ENCODE measurements at places on chromosomes 6 and 20.

- no peak for DNase-seq
These were observed at the start of gene SIM1 for GRCh38 chr6:100464903-100465700. TSS of gene SIM1 (minus strand) at chr6:100464921. CDS start at chr6:100463468, 1,453 bp downstream.

GRCh38 chr6:69349771-69350170 lies 447.0 kb downstream of the LMBRD1 start:
- DNase-seq, result no peak

DNA sequence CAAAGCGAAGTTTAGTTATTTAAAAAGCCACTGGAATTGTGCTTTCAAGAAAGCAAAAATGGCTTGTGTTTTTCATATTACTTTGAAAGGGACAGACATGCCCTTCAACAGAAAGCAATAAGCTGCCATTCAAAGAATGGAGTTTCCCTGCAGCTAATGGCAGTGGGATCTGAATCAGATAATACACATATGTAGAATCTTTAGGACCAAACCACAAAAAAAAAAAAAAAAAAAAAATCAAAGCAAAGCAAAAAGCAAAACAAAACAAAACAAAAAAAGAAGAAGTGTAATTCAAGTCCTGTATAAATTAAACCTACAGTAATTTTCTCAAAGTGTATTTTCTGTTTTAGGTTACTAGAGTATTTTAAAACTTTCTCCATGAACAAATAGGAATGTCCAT lies 63.6 kb upstream of the ZNF217 start:
- DNase-seq, result no peak

DNA sequence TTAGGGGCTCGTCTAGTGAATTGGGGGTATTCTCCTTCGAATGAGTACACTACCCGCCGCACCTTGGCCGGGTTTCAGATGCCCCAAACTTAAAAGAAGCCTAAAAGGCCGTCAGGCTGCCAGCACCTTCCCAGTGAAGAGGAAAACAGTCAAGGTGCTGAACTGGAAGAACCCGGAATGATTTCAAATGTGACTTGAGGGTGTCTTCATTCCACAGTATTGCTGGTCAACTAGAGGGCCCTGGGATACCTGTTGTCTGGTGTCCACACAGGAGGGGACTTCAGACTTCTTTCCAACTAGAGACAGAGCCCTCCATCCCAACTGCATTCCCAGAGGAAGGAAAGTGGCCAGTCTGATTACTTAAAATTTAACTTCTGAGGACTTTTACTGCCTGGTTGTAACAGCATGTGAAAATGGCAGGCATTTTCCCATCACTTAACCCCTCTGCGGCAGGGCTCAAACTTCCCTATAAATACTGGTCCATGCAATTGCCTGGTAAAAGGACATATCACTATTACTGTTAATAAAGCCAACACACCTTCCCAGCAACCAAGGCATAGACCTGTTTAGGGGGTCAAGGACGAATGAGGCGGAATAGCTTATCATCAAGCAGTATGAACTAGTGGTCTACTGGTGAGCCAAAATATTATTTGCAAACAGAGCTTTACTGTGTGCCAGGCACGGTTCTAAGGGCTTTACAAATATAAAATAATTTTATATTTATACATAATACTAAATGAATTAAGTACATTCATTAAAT lies 651 bp upstream of the SAMHD1 start:
- DNase-seq, result no peak

- no peak for DNase-seq
These were observed 1.3 kb downstream of the CBLN4 start for GRCh38 chr20:56004007-56004406.

DNA sequence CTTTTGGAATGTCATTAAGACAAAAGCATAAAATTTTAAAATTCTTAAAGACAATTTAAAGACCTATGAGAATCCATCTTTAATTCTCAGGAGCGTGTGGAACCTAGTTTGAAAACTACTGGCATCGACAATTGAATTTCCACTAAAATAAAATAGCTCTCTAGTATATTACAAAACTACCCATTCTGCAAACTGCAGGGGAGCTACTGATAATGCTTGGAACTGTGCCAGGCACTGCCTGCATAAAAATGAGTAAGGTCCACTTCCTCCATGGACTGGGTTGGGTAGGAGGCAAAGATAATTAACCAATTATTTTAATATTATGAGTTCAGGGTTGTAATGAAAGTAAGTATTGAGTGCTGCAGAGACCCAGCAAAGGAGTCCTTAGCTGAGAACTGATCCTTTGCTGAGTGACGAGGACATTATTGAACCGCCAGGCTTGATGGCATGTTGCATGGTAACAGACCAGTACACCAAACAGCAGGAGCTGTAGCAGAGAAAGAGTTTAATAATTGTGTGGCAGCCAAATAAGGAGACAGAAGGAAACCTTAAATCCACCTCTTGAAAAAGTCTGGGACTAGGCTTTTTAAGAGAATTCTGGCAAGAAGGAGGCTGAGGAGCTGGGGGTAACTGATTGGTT lies 261.3 kb downstream of the ESR1 start:
- DNase-seq, result no peak

DNA sequence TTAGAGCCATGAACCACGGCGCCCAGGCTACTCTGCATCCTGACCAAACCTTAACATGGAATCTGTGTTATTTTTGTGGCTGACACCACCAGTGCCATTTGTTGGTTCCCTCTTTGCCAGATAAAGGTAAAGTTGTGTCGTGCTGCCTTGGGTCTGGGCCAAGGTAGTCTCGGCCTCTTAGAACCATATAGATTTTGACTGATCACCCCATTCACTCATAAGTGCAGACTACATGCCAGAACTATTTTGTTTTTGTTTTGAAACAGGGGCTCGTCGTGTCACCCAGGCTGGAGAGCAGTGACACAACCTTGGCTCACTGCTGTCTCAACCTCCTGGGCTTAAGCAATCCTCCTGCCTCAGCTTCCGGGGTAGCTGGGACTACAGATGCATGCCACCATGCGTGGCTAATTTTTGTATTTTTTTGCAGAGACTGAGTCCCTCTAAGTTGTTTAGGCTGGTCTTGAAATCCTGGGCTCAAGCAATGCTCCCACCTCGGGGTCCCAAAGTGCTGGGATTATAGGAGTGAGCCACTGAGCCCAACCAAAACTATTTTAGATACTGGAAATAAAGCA lies 19.2 kb upstream of the RIPOR3 start:
- DNase-seq, result no peak

- no peak for DNase-seq
These were observed 162.9 kb upstream of the SLC24A3 start for GRCh38 chr20:19049514-19049913.

DNA sequence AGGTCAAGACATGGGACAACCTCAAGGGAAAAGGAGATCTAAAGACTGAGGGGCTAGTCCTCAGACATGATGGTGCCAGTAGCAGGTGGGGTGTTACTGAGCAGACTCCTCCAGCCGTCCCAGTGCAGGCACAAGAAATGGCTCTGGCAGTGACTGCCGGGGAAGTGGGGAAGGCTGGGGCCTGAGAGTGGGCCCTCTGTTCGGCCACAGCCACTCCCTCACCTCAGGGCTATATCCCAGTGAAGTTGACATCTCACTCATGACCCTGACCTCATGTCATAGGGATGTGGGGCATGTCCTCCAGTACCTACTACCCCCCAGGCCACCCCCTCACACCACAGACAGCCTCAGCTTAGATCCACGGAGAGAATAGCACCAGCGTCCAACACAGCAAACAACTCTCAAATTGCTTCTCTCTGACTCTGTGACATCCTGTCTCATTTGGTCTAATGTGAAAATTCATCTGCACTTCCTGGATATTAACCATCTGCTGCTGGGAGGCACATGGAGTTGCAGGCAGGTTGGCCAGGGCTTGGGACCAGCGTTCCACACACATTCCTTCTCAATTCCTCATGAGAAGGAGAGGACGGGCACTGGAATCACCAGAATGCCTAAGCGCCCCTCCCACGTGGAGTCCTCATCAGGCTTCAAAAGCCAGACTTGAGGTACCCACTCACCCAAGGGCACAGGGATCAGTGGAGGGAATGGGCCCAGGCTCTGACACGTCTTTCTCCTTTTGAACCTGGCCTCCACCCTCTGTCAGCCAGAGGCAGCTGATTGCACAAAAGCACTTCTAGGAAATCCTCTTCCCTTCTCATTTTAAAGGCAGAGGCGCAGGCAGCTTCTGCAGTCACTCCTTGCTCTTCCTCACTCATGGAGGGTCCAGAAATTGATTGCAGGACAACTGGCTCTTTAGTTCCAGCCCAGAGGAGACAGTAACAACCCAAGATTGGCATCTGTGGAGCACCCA lies 163.6 kb upstream of the CST7 start:
- DNase-seq, result no peak

- no peak for DNase-seq
These were observed 515.6 kb downstream of the KIF16B start for GRCh38 chr20:16057651-16058050.

- no peak for DNase-seq
These were observed 43.1 kb upstream of the JAG1 start for GRCh38 chr20:10716855-10717254.

GRCh38 chr6:3687847-3688246 lies 63.7 kb downstream of the PXDC1 start:
- no peak for DNase-seq
